ENCODE measurements at places on chromosomes 16 and 17.
A peak's percentile ranks its signal among the peaks of the same experiment; 100 is the strongest.

- no peak for DNase-seq
These were observed 134.7 kb downstream of the AATF start for GRCh38 chr17:37083456-37083855.

DNA sequence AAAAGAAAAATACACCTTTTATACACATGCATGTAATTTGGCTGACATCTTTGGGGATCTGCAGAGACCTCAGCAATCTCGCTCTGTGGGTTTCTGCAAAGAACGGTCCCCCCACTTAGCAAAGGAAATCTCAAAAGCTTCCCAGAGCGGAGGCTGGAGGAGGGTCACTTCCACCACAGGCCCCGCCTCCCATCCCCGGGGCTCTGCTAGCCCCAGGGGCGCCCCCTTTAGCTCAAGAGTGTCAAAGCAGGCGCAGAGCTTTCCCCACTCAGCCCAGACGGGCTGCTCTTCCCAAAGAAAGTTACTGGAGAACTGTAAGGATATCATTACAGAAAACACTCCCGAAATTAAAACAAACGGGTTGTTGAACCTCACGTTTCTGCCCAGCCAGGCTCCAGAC lies 11.4 kb downstream of the SLC13A5 start:
- DNase-seq, result no peak

DNA sequence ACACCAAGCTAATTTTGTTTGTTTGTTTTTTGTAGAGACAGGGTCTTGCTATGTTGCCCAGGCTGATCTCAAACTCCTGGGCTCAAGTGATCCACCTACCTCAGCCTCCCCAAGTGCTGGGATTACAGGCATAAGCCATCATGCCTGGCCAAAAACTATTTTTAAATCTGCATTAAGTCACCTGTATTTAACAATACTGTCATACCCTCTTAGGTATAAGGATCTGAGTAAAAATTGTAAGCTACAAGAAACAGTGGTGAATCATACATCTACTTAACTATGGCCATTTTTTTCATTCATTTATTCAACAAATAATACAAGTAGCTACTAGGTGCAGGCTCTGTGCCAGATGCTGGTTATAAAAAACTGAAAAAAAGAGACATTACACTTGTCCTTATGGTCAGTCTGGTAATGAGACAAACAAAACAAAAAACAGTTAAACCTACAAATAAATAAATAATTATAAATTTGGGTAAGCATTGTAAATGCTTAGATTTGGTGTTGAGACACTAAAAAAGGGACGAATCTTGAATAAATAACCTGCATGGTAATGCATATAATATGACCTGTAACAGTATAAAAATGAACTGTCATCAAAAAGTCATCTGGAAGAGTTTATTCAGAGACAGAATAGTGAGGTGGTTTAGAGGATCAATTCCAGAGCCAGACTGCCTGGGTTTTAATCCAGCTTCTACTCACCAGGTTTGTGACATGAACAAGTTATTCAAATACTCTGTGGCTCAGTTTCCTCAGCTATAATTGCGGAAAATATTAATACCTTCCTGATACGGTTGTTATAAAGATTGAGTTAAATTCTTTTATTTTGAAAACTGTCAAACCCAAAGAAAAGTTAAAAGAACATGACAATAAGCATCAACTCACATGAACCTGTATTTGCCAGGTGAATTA lies 26.8 kb downstream of the BRIP1 start:
- DNase-seq, result no peak

DNA sequence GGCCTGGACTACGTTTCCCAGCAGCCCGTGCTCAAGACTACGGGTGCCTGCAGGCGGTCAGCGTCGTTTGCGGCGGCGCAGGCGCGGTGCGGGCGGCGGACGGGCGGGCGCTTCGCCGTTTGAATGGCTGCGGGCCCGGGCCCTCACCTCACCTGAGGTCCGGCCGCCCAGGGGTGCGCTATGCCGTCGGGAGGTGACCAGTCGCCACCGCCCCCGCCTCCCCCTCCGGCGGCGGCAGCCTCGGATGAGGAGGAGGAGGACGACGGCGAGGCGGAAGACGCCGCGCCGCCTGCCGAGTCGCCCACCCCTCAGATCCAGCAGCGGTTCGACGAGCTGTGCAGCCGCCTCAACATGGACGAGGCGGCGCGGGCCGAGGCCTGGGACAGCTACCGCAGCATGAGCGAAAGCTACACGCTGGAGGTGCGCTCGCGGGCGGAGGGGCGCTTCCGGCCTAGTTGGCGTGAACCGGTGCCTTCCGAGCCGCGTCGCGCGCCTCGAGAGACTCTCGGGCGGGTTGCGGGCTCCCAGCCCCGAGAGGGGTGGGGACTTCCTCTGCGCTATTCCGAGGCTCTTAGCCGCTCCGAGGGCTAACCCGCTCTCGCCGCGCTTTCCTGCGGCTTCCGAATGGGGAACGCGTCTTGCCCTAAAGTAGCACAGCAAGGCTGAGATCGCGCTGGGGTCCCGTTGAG lies at the start of gene RBL2:
TSS of gene RBL2 (plus strand) at position 95 of the 689 bp plus-strand sequence. CDS start at position 181, 86 bp downstream.
- DNase-seq, result peak; percentile 31

DNA sequence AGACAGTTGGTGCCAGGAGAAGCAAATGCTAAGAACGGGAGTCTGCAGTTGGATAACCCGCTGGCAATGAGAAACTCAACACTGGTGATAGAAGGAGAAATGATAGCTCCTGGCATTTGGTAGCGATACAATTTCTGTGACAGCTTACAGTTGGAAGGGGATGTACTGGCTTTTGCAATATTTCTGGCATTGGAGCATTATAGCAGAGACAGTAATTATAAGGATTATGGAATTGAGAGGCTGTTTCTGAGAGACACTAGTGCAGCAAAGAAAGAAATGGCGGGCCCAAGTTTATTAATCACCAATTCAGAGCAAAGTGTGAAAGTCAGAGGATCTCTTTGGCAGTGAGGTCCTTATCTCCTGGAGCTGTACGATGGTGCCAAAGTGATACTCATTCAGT lies 16.1 kb upstream of the SDK2 start:
- DNase-seq, result no peak

DNA sequence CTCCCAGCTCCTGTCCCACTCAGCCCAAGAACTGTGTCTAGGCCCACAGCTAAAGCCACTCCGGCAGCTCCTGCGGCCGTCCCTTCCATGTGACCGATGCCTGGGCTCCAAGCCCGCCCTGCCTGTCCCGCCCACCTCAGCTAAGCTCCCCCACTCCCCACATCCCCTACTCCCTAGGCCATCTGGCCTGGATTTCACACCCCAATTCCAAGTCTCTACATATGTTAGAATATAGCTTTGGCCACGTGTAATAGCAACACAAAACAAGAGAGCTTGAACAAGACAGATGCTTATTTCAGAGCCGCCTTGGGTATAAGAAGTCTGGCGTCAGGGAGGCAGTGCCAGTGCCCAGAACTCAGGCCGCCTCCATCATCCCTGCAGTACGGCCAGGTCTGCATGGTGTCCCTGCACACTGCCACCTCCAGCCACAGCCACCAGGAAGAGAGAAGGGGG lies 30.0 kb upstream of the USP22 start:
- DNase-seq, result no peak

GRCh38 chr17:75115555-75115954 lies 5.8 kb downstream of the ARMC7 start:
- no peak for DNase-seq

DNA sequence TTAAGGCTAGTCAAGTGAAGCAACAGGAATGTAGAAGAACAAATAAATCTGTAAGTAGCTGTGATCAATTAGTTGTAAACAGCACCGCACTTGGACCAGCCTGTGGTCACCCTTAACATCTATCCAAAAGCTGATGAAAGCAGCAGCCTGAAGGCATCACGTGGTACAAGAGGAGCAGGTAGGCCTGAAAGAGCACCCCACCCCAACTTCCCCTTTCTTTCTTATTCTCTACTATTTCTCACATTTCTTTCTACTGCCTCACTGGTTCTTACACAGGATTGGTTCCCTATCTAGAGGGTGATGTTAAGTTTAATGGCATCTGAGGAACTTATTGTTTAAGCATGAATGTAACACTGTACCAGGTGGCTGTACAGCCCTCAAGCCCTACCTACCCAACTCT lies 42.6 kb upstream of the CLEC18B start:
- DNase-seq, result no peak

DNA sequence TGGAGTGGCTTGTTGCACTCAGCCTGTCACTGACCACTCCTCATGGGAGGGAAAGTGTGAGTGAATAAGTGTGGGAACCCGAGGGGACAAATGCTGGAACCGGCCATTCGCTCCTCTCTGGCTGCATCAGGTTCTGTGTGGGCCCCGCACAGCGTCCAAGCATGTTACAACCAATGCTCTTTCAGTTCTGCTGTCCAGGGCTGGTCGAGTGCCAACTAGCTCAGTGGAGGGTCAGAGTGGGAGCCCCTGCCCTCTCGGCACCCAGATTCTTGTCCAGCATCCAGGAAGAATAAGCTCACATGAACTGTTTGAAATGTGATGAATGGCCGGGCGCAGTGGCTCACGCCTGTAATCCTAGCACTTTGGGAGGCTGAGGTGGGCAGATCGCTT lies 48.3 kb upstream of the FBXO47 start:
- no peak for DNase-seq

DNA sequence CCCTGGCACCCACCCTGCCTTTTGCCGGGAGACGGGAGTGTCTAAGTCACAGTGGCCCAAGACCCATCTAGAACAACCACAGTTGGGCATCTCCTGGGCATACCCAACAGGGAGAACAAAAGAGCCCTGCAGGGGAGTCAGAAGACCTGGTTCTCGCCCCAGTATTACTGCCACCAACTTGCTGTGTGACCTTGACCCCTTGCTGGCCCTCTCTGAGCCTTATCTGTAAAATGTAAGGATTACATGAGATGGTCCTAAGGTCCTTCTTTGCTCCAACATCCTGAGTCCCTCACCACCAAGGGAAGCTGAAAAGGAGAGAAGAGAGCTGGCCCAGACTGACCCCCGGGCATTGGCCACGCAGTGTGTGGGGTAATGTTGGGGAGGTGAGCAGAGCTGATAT lies 119.0 kb downstream of the CCT6B start:
- no peak for DNase-seq

GRCh38 chr17:57873261-57874057 lies 23.6 kb upstream of the MRPS23 start:
- no peak for DNase-seq

DNA sequence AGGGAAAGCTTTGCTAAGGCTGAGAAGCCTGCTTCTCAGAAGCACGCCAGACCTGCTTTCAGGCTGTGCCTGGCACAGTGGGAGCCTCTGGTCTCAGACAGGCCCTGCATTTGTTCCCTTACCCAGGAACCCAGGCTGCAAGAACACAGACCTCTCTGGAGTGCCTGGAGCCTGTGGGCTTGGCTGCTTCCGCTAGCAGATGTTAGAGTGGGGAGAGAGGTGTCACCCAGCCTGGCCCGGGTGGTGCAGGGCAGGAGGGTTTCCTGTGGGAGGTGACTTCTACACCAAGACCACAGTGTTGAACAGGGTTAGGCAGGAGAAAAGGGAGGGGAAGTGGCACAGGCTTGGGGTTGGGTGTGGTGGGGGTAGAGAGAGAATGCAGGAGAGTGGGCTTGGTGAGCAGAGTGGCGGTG lies 35.8 kb upstream of the ADGRG1 start:
- no peak for DNase-seq

- DNase-seq, result no peak
These were observed 189.9 kb downstream of the FTO start for GRCh38 chr16:53893731-53894435.

GRCh38 chr17:9900044-9900594 lies 5.0 kb downstream of the RCVRN start:
- no peak for DNase-seq

DNA sequence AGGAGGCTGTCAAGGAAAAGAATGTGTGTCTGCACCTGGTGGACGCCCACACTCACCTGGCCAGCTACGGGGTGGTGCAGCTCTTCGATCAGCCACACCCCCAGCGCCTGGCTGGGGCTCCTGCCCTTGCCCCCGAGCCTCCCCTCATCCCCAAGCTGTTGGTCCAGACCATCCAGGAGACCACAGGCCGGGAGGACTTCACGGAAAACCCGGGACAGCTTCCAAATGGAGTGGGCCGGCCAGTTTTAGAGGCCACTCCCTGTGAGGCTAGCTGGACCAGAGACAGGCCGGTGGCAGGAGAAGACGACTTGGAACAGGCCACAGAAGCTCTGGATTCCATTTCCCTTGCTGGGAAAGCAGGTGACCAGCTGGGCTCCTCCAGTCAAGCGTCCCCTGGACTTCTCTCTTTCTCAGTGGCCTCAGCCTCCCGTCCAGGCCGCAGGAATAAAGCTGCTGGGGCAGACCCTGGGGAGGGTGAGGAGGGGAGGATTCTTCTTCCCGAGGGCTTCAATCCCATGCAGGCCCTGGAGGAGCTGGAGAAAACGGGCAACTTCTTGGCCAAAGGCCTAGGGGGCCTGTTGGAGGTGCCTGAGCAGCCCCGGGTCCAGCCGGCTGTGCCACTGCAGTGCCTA lies 2.2 kb downstream of the WDR81 start:
- DNase-seq, result no peak

GRCh38 chr16:55040366-55041086 lies 109.9 kb downstream of the IRX5 start:
- DNase-seq, result no peak

- no peak for DNase-seq
These were observed 27.0 kb upstream of the NTN1 start for GRCh38 chr17:8994319-8994718.

- DNase-seq, result no peak
These were observed 416.0 kb downstream of the MAF start for GRCh38 chr16:79184464-79185030.

GRCh38 chr16:50272687-50273381 lies 6.5 kb downstream of the ADCY7 start:
- DNase-seq, result no peak

DNA sequence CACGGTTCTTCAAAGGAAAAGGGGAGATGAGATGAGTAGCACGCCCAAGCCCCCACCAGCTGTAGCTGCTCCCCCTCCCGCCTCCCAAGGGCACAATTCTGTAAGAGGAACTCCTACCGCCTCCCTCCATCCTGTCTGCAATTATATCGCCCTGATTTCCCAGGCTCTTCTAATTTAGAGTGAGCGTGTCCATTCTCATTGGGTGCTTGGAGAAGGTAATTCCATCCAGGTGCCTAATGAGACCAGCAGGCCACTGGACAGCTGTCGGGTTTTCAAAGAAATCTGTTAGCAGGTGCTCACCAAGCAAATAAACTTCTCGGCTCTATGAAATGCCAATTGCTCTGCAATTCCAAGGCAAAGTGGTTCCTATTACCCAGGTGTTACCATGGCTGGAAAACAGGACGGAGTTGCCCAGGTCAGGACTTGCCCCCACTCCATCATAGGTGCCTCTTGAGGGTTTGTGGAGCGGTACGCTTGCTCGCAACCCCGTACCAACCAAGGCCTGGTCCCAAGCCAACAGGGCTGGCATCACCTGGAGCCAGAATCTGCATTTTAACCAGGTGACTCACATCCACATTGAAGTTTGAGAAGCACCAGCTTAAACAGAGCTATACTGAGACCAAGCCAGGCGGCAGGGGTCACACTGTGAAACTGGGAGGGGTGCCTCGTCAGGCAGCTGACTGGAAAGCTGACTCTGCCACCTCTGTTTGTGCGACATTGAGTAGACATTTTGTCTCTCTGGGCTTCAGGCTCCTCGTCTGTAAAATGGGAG lies 16.5 kb upstream of the MEAK7 start:
- DNase-seq, result no peak

DNA sequence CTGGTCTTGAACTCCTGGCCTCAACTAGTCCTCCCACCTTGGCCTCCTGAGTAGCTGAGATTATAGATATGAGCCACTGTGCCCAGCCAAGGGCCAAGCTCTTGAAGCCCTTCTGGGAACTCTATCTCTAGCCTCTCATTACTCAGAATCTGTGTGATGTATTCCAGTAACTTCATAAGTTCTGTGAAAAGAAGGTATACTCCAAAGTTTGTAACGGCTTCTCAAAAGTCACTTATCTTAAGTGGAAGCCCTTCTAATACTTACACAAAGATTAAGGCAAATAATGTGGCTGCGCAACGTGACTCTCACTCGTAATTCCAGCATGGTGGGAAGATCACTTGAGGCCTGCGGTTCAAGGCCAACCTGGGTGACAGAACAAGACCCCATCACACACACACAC lies 19.1 kb upstream of the ATP6V0C start:
- no peak for DNase-seq

Measured in cortex of kidney (tissue), 1 donor.